ENCODE measurements at places on chromosomes 2 and 18.

- DNase-seq: no peak
These were observed 26.8 kb downstream of the ACMSD start for GRCh38 chr2:134865067-134865787.

DNA sequence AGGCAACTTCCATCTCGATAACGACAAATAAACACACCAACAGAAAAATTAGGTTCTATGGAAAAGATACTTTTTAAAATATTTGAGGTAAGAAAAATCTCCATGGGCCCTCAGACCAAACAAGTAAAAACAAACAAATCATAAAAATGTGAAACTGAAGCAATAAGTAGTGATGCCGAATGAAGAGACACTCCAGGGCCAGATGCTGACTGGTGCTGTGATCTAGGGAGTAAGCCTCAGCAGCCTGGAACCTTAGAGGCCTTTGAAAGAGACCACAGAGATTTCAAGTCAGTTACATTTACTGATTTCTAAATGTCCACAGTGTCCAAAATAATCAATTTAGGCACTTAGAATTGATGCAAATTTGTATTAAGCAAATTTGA, 1144.7 kb downstream of the CNTNAP5 start:
- DNase-seq: no peak

GRCh38 chr2:8329660-8330622, 351.9 kb upstream of the ID2 start:
- DNase-seq: no peak

DNA sequence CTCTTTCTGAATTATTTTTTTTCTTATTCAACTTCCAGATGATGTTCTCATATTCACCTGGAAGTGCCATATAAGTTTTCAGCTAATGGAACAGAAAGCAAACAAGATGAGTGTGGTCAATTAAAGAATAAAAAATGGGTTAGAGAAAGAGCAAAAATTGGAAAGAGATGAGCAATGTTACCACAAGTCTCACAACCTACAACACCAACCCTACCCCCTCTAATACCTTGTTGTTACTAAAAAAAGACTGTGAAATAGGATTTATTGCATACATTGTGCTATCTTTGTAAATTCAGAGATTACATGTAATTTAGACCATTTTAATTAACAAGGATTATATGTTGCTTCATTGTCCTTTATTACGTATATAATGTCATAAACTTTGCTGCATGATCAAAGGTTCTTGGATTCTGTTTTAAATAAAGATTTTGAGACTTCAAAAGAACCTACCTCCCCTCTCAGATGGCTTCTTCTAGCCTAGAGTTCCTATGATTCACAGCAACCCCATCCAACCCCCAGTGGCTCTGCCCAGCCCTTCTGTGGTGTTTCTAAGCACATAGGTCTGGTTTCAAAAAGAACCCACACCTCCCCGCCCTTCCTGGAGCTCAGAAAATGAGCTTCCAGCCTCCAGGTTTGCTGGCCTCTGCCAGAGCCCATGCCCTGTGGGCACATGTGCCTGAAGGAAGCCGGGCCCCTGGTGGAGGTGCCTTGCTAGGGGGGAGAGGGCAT, 24.7 kb downstream of the LGALSL start:
- DNase-seq: no peak

DNA sequence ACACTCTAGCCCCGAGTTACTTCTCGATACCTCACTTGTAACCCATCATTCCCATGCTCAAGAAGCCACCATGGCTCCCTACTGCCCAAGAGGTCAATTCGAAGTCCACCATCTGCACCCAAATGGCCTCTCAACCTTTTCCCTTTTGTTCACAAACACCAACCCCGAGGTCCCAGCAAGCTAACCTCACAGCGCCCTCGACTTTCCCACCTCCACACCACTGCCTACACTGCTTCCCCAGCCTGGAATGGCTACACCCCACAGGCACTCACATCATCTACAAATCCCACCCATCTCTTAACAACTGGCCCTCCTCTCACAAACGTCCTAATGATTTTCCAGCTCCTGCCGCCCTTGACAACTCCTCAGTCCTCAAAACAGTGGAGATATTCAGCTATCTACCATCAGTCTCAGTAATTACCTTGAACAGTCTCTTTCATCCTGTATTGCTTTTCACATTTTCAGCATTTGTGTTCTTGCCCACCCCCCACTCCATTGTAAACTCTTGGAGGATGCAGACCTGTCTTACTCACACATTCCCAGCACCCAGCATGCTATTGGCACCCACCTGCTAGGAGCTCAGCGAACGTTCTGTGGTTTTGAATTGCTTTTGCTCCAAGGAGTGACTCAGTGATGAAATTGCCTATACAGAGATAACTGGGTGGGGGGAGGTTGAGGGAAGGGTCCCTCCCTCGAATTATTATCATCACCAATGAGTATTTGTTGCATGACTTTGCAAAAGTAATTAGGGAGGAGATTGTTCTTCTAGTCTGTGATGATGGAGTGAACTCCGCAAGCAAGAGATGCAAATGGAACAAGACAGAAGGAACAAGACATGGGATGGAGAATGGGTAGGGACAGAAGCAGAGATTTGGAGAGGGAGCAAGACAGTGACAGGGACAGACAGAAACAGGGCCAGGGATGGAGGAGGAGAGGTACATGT, 106.8 kb downstream of the CYP26B1 start:
- DNase-seq: no peak

- DNase-seq: no peak
These were observed 85.5 kb downstream of the ADCYAP1 start for GRCh38 chr18:990197-990596.

DNA sequence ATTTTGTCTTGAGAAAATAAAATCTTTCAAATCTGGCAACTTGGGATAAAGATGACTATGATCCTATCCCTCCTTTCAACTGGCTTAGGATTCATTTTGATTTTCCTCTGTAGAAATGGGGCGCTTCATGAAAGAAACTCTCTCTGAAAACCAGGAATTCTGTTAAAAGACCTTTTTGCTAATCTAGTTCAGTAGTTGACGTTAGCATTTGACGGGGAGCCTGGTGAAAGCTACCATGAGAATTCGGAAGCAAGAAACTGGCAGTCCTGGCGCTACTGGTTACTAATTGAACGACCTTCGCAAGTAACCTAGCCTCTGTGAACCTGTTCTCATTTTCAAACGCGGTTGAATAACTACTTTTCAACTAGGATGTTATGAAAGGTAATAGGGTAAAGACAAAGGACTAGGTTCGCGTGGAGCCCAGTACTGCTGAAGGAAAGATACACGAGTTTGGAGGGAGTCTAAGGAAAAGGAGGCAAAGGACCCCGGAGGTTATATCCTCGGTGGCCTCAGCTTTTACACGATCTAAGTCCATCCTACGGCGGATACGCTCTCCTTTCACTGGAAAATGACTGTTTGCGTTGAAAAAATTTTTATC, 604 bp upstream of the STK11IP start:
- DNase-seq: no peak

DNA sequence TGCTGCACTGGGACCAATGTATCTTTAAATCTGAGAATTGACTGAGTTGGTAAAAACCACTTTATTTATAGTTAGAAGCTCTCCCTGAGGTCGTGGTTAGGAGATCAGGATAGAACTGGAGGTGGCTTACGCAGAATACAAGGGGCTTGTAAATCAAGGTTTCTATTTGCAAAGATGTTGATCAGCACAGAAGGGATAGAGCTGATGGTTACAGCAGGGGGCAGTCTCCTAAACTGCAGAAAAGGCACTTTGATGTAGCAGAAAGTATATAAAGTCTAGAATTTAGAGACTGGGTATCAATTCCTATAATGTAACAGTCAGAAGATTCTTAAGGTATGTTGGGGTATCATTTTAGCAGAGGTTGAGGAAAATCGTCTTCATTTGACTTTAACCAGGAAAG, 25.2 kb upstream of the ACVR1 start:
- no peak for DNase-seq

- no peak for DNase-seq
These were observed 131.8 kb downstream of the CSRNP3 start for GRCh38 chr2:165601065-165601830.

GRCh38 chr2:221775096-221775495, 203.0 kb upstream of the EPHA4 start:
- DNase-seq: no peak

DNA sequence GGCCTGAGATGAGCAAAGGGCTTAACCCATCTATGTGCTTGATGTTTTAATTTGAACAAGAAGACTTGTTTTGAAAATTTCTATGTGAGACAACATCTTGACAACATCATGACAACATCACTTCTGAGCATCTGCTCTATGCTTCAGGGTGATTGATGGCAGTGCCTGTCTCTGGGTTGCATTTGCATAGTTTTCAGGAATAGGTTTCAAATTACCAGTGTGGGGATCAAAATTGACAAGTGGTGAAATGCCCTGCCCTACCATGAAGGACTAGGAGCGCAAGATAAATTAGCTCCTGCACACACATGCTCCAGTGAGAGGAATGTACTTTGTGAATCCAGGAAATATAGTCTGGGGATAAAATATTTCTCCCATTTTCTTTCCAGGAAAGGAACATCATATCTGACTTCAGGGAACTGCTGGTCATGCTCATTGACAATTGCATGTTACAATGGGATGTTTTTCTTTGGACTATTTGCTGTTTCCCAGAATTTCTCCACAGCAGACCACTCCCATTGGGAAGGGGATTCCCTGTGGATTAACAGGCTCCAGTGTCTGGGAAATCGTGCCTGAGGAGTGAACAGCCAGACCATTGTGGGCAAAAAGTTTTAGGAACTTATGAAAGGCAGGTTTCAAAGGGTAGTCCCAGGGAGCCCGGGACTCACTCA, 45.3 kb upstream of the IL1R2 start:
- no peak for DNase-seq

- no peak for DNase-seq
These were observed 30.0 kb upstream of the SLC3A1 start for GRCh38 chr2:44245083-44245861.

- no peak for DNase-seq
These were observed 958.9 kb downstream of the DCDC2C start for GRCh38 chr2:4662161-4662779.

- DNase-seq: no peak
These were observed 76.3 kb downstream of the ACTR3 start for GRCh38 chr2:113966171-113966570.

DNA sequence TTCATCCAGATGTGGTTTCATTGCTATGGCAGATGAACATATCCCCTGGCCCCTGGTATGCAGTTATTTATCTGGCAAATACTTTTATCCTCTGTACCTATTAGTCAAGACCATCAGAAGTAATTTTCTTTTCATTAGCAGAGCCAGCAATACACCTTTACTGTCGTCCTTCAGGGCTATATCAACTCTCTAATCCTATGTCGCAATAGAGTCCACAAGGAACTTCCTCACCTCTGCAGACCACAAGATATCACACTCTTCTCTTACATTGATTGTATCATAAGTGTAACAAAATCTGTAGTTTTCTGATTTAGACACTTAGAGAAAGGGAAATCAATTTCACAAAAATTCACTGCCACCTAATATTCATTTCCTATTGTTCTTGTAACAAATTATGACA, 252.9 kb upstream of the DCC start:
- DNase-seq: no peak

DNA sequence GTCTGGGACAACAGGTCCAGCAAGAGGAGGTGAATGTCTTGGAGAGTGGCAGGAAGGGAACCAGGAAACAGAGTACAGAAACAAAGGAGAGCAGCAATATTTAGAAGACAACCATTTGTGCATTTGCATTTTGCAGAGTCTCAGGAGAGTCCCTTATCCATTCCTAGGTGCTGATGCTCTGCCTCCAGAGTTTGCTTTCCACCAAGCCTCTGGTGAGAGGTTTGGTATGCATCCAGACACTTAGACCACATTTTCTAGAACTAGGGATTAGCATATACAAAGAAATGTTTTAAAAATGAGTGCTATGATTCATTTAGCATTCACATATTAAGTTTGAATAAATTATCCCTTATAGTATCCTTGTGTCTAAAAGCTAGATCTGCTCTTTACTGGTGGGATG, 18.5 kb upstream of the LRATD1 start:
- DNase-seq: no peak

DNA sequence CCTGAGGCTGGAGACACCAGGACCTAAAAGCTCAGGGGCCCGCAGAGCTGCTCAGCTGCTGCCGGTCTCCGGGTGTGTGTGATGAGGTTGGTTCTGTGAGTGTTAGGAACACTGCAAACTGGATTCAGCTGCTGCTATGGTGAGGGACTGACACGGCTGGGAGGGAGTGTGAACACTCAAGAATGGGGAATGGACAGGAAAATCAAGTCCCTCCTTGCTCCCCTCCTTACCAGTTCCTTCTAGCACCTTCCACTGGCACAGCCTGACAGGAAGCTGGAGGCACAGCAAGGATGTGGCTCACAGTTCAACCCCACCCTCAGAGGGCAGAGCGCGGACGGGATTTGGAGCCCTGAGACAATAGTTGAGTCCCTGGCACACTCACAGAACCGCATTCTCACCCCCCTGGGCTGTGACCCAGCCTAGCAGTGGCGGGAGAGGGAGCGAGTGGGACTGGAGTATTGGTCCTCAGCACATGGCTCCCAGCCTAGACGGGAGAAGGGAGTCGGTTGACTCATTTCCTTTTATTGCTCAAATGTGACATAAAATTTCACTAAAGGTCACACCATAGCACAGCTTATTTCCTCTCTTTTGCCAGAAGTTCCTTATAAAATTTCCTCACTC, 42.5 kb downstream of the LRRC30 start:
- DNase-seq: no peak

DNA sequence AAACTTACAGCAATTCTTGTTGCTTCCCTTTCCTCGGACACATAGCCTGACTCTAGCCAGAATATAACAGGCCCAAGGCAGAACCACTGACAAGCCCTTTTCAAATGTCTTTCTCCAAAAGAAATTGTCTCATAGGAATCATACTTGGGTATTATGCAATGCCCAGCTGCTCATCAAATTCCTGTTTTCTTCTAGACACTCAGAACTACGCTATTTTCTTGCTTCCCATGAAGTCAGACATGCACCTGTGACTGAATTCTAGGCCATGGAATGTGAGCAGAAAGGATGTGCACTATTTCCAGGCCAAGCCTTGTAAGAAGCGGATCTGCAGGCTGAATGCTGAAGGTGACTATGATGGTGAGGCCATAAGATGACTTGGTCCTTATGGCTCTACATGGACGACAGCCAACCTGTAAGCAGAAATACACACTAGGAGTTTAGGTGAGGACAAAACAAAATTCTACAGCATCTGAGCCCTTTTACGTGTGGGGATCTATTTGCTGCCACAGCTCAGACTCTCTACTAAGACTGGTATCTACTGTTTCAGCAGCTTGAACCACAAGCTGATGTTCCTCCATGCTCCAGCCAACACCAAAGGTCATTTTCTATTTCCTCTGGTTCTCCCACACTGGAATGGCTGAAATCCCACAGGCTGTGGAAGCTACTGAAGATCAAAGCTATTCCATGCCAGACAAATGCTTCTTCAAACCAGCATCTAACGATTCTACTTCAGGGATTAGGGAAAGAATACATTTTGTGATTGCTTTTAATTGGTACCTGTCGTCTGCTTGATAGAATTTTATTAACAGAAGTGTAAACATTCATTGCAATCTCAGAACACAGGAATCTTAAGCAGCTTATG, 378.7 kb downstream of the RBM43 start:
- DNase-seq: no peak

DNA sequence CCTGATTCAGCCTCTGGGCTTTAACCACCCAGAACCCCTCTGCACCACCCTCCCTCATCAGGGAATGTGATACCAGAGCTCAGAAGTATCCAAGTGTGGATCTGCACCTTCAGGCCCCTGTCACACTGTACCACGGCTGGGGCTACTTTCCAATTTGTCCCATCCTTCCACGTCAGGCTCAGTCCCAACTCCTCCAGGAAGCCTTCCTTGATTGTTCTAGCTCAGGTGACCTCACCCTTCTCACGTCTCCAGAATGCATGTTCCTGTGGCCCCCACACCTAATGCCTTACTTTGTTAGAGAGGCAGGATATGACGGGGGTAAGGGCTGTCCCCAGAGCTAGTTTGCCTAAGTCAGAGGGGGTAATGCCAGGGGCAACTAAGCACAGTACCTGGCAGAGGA, 134.3 kb downstream of the TFCP2L1 start:
- no peak for DNase-seq
